Stimulated activated CD4-positive, alpha-beta T cell treated with anti-CD3 and anti-CD28 coated beads, Interleukin-12 subunit alpha, Interleukin-12 subunit beta, amount 100 ng/mL, for 4 hours (primary cell): ENCODE measurements at places on chromosomes 3 and 15.

GRCh38 chr3:62046326-62046725 is 327.0 kb downstream of the FEZF2 start:
- DNase-seq, result no peak

DNA sequence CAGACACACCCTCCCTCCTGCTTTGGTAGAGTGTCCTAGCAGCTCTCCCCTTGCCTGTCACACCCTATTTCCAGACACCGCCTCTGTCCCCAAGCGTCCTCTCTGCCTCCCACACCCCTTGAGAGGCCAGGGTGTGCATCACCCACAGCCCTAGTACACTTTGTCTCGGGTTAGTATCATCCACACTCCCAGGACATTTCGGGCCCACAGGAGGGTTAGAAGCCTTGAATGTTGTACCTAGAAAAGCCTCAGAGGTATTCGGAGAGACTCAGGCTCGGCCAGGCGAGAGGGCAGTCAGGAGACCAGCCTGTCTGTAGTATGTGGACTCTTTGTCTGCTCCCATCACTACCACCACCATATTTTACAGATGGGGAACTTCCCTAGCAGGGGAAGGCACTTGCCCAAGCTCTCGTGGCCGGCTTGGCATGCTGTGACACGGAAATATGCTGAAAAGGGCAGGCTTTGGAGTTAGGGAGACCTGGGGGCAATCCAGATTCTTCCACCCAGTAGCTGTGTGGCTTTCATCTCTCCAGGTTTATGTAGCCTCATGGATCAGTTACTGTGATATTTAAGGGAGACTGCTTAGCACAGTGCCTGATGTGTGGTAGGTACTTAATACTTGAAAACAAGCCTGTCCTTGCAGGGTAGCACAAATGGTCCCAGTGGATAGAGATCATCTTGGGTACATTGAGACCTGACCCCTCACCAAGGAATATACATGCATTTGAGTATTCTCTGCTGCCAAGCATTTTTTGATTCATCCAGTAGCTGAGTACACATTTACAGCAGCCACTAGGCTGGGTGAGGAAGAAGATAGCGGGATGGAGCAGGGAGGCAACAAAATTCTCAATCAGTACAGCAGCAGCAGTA is 1.4 kb downstream of the TMEM43 start:
- no peak for DNase-seq

DNA sequence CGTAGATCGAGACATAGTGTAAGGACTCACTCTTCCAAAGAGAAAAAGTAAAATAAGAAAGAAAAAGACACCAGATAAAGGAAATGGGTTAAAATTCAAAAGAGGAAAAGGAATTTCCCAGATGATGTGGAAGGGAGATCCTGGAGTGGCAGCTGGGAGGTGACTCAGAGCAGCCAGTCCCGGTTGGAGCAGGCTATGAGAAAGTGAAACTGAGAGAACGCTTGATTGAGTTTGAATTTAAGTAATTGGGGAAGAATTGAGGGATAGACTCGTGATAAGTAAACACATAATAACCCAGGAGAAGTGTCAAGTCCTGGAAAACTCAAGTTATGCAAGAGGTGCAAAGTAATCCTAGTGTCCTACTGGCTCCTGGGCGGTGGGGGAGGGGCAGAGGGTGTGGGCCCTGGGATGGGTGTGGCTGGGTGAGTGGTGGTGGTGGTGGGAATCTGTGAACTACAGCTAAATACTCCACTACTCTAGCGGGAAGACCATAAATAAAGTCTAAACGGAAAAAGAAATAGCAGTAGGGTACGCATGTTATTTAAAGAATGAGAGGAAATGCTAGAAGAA is 1.2 kb downstream of the PRR20G start:
- DNase-seq, result no peak

DNA sequence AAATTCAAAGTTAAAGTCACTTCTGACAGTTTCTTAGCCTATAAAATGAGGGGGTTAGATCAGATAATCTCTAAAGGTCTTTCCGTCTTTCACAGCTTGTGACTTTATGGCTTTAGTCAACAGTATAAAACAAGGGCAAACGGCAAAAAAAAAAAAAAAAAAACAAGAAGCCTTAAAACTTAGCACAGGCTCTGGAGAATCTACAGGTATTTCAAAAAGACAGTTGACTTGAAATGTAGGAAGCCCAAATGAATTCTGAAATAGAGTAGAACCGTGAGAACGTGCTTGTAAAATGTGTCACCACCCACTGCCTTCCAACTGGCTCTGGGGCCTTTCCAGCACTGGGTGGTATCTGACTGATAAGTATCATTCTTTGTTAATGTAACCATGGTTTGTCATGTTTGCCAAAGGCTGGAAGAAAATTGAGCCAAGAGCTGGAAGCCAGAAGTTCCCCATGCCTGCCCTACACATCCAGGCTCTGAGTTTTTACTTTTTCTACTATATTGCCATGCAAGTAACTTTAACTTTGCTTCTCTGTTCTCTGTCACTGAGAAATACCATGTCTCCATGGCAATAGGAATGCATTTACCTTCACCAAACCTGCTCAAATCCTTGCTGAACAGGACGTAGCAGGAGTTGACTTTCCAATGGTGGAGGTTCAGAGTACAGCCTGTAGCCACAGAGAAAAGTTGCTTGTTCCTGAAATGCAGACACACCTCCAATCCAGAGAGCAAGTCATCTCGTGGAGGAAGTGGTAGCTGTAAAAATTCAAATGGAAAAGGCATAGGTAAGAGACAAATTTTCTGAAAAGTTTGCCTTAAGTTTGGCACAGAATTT is 35.8 kb upstream of the THSD4 start:
- DNase-seq, result no peak

DNA sequence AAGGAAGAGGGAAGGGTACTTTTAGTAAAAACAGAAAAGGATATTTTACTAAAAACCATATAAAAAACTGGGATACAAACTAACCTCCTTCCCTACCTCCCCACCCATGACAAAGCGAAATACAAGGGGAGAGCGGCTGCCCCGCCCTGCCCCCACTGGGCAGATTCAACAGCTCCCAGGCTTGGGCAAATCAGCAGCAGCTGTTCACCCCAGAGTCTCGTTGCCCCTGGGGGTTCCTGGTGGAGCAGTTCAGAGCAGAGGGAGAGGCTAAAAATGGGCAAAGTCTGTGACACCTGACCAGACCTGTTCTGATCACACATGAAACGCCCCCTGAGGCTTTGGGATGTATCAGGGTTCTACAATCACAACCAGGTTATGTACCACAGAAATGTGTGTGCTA is 2.5 kb upstream of the ETFA start:
- no peak for DNase-seq

DNA sequence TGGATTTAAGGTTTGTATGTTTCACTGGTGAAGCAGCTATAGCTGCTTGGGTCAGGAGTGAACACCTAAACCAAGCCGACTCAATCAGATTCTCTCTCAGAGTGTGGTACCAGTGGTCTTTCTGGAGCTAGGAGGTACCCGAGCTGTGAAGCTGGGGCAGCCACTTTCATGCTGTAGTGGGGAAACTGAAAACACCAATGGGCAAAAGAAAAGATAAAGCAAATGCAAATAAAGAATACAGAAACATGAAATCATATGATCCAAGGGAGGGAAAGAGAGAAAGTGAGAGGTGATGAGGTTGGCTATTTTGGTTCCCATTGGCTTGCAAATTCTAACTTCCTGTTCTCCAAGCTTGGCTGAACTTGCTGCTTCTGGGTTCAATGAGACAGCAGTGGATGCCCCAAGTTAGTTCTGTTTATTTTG is 212.3 kb upstream of the CFAP20DC start:
- no peak for DNase-seq

DNA sequence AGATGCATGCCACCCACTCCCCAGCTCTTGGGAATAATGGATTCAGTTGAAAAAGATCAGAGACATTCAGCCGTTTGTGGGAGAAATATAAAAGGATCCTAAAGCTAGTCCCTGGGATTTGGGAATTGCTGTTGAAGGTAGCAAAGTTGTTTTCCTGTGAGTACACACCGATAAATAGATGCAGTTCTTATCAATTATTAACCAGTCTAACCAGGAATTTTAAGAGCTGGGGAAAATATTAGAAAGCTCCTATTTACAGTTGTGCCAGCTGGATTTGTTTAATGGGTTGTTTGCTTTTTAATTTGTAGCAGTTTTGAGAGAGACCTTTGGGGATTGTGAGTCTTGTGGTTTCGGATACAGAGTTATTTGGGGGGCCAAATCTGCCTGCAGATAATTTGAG is 44.2 kb upstream of the SKOR1 start:
- DNase-seq, result no peak

GRCh38 chr3:55243678-55244077 is 243.4 kb downstream of the WNT5A start:
- DNase-seq, result no peak

DNA sequence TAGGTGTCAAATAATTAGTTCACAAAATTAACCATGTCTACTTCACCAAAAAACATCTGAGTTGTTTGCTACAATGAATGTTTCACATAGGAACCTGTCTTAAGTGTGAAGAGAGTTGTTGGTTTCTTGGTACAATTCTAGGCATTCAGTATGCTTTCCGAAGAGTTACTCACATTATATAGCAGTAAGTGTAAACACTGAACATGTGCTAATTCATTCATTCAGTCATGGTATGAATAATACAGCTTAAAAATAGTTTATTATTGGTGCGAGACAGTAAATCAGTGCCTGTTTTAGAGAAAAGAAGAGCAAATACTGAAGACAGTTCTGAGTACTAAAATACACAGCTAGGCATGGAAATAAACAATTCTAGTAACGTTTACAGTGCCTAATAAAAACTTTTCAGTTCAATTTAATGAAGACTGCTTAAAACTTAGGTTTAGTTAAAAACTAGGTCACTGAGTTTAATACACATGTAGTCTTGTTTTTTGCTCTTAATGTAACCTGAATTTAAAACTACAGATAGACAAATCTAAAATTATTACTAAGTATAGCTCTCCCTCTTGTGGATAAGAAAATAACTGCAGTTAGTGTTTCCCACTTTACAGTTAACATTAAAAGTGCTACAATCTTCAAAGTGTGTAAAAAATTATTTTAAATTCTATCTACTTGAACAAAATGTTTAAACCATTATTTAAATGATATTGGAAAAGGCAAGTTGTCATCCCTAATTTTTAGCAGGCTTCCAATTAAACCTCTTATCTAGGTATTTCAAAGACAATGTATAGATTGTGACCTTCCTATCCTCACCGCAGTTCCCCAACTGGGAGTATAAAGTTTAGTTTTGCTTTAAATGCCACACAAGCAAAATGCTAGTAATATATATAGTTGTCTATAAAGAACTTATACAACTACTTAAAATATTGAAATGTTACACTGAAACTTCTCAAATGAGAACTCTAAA is 20.1 kb upstream of the ZCWPW2 start:
- DNase-seq, result no peak

DNA sequence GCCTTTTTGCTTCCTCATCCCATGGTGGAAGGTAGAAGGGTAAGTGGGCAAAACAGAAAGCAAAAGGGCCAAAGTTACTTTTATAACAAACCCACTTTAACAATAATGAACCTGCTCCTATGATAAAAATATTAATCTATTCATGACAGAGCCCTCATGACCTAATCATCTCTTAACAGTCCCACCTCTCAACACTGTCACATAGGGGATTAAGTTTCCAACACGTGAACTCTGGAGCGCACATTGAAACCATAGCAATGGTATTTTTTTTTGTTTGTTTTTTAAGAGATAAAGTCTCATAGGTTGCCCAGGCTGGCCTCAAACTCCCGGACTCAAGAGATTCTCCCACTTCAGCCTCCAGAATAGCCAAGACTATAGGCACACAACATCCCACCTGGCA is 30.7 kb downstream of the KATNBL1 start:
- no peak for DNase-seq

- no peak for DNase-seq
Measured at GRCh38 chr15:74468341-74469032, 7.5 kb upstream of the UBL7 start.
